ENCODE measurements at places on chromosomes 16 and 17.
A peak's percentile ranks its signal among the peaks of the same experiment; 100 is the strongest.

DNA sequence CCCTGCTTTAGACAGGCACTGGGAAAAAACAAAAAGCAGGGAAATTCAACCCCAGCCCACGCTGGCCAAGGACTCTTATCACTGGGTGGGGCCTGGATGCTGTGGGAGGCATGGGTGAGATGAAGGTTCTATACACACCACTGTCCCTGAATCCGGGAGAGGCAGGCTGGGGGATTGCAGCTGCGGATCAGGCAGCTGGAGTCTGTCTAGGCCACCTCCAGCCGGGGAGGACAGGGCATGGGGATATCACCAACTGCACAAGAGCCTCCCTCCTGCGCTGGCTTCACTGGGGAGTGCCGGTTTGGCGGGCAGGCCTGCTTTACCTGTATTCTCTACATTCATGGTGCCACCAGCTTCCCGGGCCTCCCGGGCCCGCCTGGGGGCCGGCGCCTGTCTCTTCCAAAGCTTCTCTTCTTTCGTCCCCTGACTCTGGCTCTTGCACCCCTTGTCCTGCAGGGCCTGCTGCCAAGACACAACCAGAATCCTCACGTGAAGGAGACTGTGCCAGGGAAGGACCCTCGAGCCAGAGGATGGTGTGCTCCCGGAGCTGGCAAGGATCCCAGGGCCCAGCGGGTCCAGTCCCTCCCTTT lies 13.9 kb downstream of the KIFC3 start:
- H3K36me3 ChIP-seq: peaks cover 52% of the 10 kb centered on the region
- no peak for DNase-seq
- H3K27ac ChIP-seq: peak overlapping the region; percentile 7
- no peak overlapping the region for H3K4me3 ChIP-seq
- no peaks in the 10 kb centered on the region for H3K27me3 ChIP-seq

- H3K4me1 ChIP-seq: peaks cover 2% of the 10 kb centered on the region
- no peak overlapping the region for H3K27ac ChIP-seq
- no peak for DNase-seq
- H3K4me3 ChIP-seq: no peak overlapping the region
- H3K27me3 ChIP-seq: no peaks in the 10 kb centered on the region
- no peaks in the 10 kb centered on the region for H3K36me3 ChIP-seq
Measured at GRCh38 chr16:80751167-80751566, 53.2 kb downstream of the CDYL2 start.

- peaks cover 8% of the 10 kb centered on the region for H3K4me1 ChIP-seq
- no peaks in the 10 kb centered on the region for H3K36me3 ChIP-seq
- no peaks in the 10 kb centered on the region for H3K27me3 ChIP-seq
- no peak for DNase-seq
Measured at GRCh38 chr17:67283731-67284516, 38.9 kb upstream of the HELZ start.

DNA sequence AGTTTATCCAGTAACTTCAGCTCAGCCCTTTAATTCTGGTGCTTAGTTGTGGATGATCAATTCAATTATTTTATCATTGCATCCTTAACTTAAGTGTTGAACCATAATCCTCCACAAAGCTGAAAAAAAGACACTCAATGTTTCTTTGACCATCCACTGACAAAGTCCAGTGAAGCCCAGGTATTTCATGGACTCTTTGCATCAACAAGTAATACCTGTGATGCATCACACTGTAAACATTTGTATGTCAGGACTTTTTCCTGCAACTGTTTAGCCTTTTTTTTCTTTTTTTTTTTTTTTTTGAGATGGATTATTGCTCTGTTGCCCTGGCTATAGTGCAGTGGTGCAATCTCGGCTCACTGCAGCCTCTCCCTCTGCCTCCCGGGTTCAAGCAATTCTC lies 6.6 kb upstream of the NFAT5 start:
- no peak for DNase-seq
- no peak overlapping the region for H3K27ac ChIP-seq
- peaks cover 7% of the 10 kb centered on the region for H3K4me1 ChIP-seq
- no peak overlapping the region for H3K4me3 ChIP-seq
- no peaks in the 10 kb centered on the region for H3K36me3 ChIP-seq

DNA sequence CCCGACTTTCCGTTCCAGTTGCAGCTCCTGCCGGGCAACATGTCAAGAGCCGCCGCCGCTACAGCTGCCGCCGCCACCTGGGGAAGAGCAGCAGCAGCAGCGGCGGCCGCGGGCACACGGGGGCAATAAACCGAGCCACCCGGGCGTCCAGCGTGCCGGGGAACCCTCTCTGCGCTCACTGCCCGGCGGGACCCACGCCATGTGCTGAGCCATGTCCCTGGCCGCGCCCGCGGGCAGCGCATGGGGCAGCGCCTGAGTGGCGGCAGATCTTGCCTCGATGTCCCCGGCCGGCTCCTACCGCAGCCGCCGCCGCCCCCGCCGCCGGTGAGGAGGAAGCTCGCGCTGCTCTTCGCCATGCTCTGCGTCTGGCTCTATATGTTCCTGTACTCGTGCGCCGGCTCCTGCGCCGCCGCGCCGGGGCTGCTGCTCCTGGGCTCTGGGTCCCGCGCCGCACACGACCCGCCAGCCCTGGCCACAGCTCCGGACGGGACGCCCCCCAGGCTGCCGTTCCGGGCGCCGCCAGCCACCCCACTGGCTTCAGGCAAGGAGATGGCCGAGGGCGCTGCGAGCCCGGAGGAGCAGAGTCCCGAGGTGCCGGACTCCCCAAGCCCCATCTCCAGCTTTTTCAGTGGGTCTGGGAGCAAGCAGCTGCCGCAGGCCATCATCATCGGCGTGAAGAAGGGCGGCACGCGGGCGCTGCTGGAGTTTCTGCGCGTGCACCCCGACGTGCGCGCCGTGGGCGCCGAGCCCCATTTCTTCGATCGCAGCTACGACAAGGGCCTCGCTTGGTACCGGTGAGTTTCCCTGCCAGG lies 604 bp downstream of the HS3ST3B1 start:
- H3K27me3 ChIP-seq: peaks cover 67% of the 10 kb centered on the region
- no peaks in the 10 kb centered on the region for H3K36me3 ChIP-seq
- H3K4me1 ChIP-seq: peaks cover 74% of the 10 kb centered on the region
- peak overlapping the region; percentile 79 for H3K4me3 ChIP-seq
- H3K27ac ChIP-seq: peak overlapping the region; percentile 69
- DNase-seq: no peak

DNA sequence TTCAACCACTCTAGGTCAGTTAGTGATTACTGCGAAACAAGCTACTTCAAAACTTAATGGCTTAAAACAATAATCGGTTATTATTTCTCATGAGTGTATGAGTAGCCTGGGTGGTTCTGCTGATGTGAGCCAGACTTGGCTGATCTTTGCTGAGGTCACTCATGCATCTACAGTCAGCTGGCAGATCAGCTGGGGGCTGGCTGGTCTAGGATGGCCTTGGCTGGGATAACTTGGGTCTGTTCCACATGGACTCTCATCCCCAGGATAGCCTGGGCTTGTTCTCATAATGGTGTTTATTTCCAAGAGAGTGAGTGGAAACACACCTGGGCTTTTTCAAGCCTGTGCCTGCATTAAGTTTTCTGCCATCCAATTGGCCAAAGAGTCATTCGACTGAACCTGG lies 13.0 kb downstream of the CCDC182 start:
- H3K36me3 ChIP-seq: no peaks in the 10 kb centered on the region
- no peak for DNase-seq
- H3K4me1 ChIP-seq: no peaks in the 10 kb centered on the region
- no peaks in the 10 kb centered on the region for H3K27me3 ChIP-seq
- no peak overlapping the region for H3K27ac ChIP-seq
- no peak overlapping the region for H3K4me3 ChIP-seq

DNA sequence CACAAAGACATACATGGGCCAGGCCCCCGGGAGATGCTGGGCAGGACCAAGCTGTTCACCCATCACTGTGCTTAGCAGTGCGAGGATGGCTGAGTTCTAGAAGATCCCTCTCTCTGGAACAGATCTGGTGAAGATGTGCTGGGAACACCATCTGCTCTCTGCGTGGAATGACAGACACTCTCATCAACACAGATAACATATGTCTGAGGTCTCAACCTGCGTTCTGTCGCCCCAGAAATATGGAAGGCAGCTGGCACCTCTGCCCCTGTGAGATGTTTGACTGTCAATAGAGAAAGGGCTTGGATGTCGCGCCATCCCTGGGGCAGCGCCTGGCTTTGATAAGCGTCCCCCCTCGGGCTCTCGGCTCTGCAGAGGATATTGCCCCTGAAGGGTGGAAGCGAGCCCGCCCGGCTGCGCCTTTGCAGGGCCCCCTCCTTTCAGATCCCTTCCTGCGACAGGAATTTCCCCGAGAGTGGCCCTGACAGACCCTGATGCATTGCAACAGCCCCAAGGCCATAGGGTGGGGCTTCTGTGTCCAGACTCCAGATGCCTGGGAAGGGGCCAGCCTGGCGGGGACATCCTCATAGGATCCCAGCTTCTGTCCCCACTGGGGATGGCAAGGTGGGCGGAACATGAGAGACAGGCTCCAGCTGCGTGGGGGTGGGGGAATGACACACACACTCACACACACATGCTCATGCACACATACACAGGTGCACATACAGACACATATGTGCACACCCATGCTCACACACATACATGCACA lies 86.9 kb upstream of the ZNF469 start:
- H3K27ac ChIP-seq: no peak overlapping the region
- no peaks in the 10 kb centered on the region for H3K36me3 ChIP-seq
- H3K27me3 ChIP-seq: peaks cover 5% of the 10 kb centered on the region
- DNase-seq: no peak
- H3K4me3 ChIP-seq: no peak overlapping the region

DNA sequence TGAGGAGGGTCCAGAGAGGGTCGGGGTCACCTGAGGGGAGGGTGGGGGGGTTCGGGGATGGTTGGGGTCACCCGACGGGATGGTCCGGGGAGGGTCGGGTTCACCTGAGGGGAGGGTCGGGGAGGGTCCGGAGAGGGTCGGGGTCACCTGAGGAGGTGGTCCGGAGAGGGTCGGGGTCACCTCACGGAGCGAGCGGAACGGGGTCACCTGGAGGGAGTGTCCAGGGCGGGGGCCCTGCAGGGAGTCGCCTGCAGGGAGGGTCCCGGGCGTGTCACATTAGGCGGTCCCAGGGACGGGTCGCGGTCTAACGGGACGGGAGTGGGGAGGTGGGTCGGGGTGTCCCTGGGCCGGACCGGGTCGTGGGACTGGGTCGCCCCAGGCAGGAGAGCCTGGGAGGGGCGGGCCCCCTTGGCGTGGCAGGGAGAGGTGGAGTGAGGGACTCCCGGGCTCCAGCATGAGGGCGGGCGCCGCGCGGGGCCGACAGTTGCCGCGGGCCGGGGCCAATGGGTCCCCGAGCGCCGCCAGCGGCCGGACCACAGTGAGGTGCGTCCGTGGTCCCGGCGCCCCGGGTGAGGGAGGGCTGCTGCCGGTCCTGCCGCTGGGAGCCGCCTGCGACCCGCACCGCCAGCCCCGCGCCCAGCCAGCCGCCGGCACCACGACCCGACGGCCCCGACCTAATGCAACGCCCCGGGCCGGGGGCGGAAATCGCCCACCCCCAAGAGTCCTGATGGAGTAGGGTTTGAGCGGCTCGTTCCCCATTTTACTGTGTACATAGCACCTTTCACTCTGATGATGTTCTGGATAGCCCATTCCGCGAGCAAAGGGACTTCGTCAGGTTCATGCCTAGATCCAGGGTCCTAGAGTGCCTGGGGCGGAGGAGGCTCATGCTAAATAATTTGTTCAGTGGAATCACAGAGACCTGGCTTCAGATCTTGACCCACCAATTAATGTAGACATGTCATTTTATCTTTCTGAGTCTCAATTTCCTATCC lies 1.2 kb upstream of the ABCA3 start:
- H3K27me3 ChIP-seq: no peaks in the 10 kb centered on the region
- H3K36me3 ChIP-seq: no peaks in the 10 kb centered on the region
- DNase-seq: peak; percentile 77
- H3K4me3 ChIP-seq: peak overlapping the region; percentile 19

- H3K27me3 ChIP-seq: no peaks in the 10 kb centered on the region
- H3K27ac ChIP-seq: no peak overlapping the region
- no peak for DNase-seq
- H3K4me3 ChIP-seq: no peak overlapping the region
- H3K4me1 ChIP-seq: peaks cover 33% of the 10 kb centered on the region
Measured at GRCh38 chr16:15051387-15051951, 4.4 kb downstream of the NTAN1 start.

- H3K27me3 ChIP-seq: no peaks in the 10 kb centered on the region
- H3K4me1 ChIP-seq: peaks cover 18% of the 10 kb centered on the region
- H3K4me3 ChIP-seq: no peak overlapping the region
- DNase-seq: no peak
- no peaks in the 10 kb centered on the region for H3K36me3 ChIP-seq
Measured at GRCh38 chr16:81593481-81593880, 148.9 kb downstream of the CMIP start.

DNA sequence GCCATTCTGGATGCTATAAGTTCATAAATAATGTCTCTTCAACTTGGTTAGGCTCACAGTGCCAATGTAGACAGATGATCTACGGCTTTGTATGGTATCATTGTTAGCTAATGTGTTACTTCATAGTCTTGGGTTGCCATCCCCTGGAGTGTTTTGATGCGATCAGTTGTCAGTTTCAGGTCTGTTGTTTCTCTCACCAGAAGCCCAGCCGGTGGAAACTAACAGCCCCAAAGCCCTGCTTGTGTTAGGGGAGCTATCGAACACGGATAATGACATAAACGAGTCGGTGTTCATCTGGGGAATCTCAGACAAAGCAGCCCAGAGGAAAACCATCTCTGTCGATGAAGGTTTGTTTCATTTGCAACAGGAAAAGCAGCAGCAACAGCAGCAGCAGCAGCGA lies 107.4 kb upstream of the ANKFN1 start:
- peaks cover 6% of the 10 kb centered on the region for H3K27me3 ChIP-seq
- H3K36me3 ChIP-seq: no peaks in the 10 kb centered on the region
- no peaks in the 10 kb centered on the region for H3K4me1 ChIP-seq
- no peak overlapping the region for H3K4me3 ChIP-seq
- H3K27ac ChIP-seq: no peak overlapping the region

DNA sequence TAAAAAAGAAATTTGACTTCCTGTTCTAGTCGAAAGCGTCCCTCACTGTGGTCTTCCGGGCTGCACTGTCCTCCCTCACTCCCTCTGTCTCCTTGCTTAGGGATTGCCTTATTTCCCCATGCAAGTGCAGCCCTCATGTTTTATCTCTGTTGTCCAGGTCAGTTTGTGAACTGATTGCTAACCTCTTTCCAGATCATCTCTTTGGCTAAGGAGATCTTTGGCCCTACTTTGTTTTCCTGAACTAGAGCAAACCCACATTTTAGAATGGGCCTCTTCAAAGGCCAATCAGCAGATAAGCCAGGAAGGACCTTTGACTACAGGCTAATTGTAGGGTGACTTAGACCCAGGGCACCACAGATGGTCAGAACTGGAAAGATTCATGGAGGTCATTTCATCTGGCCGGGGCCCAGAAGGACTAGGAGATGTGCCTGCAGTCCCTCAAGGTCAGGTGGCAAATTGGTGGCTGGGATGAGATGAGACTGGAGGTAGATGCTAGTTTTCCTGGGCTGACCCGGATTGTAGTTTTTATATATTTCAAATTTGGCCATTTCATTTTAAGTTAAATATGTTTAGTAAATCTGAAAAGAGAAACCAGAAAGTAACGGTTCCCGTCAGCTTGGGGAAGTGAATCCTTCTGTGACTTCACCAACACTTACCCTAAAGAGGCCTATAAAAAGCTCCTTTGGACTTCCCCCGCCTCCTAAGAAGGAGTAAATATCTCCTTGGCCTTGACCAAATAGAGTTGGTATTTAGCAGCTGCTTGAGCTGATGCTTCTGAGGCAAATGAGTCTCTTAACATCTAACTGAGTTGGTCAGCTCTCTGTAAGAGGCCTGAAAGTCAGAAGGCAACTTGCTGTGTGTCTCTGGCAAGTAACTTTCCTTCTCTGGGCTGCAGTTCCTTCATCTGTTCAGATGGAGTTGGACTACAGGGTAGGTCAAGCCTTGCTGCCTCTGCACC lies 6.2 kb upstream of the SLC25A19 start:
- DNase-seq: no peak
- no peaks in the 10 kb centered on the region for H3K4me1 ChIP-seq
- peak overlapping the region; percentile 61 for H3K27ac ChIP-seq
- H3K4me3 ChIP-seq: no peak overlapping the region
- no peaks in the 10 kb centered on the region for H3K36me3 ChIP-seq

All from suprapubic skin (tissue), 4 donors.